ENCODE measurements at places on chromosomes 7 and 10. TPM values are rescaled to one million over a fixed set of nuclear protein-coding genes. Genes with fewer than 3 reads are reported as not detected.

DNA sequence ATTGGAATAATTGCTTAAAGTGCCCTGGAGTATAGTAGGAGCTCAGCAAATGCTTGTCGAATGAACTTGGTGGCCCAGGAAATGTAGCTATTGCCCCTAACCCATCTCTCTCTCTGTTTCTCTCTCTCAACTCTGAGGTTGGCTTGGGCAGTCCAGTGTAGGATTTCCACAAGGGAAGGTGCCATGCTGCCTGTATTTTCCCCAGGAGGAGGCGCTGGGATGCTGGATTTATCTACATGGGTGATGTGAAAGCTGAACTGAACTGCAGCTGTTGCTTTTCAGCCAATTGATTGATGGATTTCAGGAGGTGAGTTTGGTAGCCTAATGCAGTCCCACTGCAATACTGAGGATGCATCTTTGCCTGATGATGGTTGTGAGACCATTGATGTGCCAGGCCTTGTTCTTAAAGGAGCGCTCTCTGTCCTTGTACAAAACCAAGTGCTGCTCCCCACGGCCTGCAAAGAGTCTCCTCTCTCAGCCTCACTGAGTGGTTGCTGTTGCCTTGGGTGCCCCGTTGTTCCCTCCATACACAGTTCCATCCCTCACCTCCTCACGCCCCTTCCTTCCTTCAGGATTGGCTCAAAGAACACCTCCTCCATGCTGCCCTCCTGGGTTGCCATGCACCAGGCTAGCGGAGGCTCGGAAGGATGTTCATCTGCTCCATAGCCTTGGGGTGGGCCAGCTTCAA is 200.6 kb downstream of the GLRX3 start:
- no peak overlapping the region for H3K27ac ChIP-seq
- DNase-seq = no peak
- no peak overlapping the region for H3K4me3 ChIP-seq
- H3K4me1 ChIP-seq = no peaks in the 10 kb centered on the region
- no peaks in the 10 kb centered on the region for H3K27me3 ChIP-seq
- no peaks in the 10 kb centered on the region for H3K36me3 ChIP-seq

- H3K36me3 ChIP-seq = peaks cover 33% of the 10 kb centered on the region
- peak overlapping the region; percentile 98 for H3K4me3 ChIP-seq
- peak; percentile 41 for DNase-seq
- H3K27me3 ChIP-seq = no peaks in the 10 kb centered on the region
These were observed 739 bp downstream of the CASP7 start for GRCh38 chr10:113680190-113681111.

- peaks cover 24% of the 10 kb centered on the region for H3K4me1 ChIP-seq
- H3K4me3 ChIP-seq = peak overlapping the region; percentile 88
- no peak for DNase-seq
- peak overlapping the region; percentile 85 for H3K27ac ChIP-seq
- peaks cover 6% of the 10 kb centered on the region for H3K36me3 ChIP-seq
- no peaks in the 10 kb centered on the region for H3K27me3 ChIP-seq
These were observed 757 bp downstream of the ANKIB1 start for GRCh38 chr7:92246360-92247101.

GRCh38 chr7:44056681-44057080 is 8.7 kb downstream of the PGAM2 start:
- H3K27ac ChIP-seq = no peak overlapping the region
- no peak overlapping the region for H3K4me3 ChIP-seq
- H3K27me3 ChIP-seq = no peaks in the 10 kb centered on the region
- peaks cover 6% of the 10 kb centered on the region for H3K4me1 ChIP-seq
- H3K36me3 ChIP-seq = peaks cover 24% of the 10 kb centered on the region

DNA sequence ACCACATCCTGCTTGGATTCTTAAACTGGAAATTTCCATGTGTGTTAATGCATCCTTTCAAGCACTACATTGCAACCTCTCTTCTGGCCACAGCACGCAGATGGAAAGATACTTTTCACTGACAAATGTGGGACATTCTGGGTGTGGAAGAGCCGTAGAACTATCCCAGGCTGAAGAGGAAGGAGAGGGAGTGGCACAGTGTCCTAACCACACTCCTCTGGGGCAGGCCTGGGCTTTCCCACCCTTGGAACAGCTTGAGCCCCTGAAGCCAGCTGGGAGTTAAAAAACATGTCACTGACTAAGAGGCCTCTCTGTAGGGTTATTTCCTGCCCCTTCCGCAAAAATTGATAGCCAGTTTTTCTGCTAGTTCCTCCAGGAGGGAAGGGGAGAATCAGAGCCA is 34.0 kb upstream of the DNMBP start:
- H3K36me3 ChIP-seq = no peaks in the 10 kb centered on the region
- no peak overlapping the region for H3K4me3 ChIP-seq
- H3K4me1 ChIP-seq = no peaks in the 10 kb centered on the region

GRCh38 chr10:99682752-99683151 is 23.4 kb downstream of the ENTPD7 start:
- peaks cover 5% of the 10 kb centered on the region for H3K36me3 ChIP-seq
- H3K27me3 ChIP-seq = no peaks in the 10 kb centered on the region
- peaks cover 12% of the 10 kb centered on the region for H3K4me1 ChIP-seq
- H3K4me3 ChIP-seq = no peak overlapping the region

DNA sequence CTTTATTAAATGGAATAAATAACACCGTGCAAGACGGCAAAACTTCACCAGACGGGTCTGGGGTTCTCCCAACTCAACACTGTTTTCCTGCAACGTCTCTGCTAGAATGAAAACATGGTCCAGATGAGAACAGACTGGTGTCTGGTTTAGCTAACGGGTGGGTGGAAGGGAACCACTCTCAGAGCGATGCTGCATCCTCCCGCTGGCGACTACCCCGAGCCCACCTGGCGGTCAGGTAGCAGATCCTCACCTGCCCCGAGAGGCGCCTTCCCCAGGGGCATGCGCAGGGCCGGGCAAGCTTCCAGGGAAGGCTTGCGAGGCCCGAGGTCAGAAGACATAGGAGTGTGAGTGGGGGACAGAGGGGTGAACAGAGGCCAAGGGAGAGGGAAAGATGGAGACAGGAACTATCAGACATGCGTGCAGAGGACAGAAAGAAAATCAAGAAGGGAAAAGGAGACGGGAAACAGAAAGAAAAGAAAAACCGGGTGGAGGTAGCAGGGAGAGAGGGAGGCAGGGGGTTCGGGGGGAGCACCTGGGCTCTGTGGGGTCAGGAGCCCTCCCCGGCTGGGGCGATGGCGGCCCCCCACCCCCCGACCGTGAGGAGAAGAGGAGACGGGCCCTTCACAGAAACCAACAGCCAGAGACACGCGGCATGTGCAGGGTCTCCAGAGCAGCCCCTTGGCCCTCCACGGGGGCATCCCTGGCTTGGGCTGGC is 222.0 kb downstream of the MAD1L1 start:
- no peaks in the 10 kb centered on the region for H3K4me1 ChIP-seq
- H3K4me3 ChIP-seq = no peak overlapping the region
- DNase-seq = peak; percentile 19
- no peak overlapping the region for H3K27ac ChIP-seq

- no peaks in the 10 kb centered on the region for H3K36me3 ChIP-seq
- H3K27me3 ChIP-seq = peaks cover 2% of the 10 kb centered on the region
- no peak for DNase-seq
- peaks cover 2% of the 10 kb centered on the region for H3K4me1 ChIP-seq
- H3K27ac ChIP-seq = no peak overlapping the region
- H3K4me3 ChIP-seq = no peak overlapping the region
These were observed 77.4 kb upstream of the SEM1 start for GRCh38 chr7:96786998-96787395.

GRCh38 chr7:131034166-131034881 is 293.4 kb upstream of the MKLN1 start:
- no peak overlapping the region for H3K4me3 ChIP-seq
- no peak for DNase-seq
- peaks cover 39% of the 10 kb centered on the region for H3K4me1 ChIP-seq
- H3K36me3 ChIP-seq = peaks cover 16% of the 10 kb centered on the region
- no peak overlapping the region for H3K27ac ChIP-seq

- DNase-seq = no peak
- H3K36me3 ChIP-seq = no peaks in the 10 kb centered on the region
- no peak overlapping the region for H3K27ac ChIP-seq
These were observed 54.2 kb upstream of the PLXDC2 start for GRCh38 chr10:19762026-19762425.

- no peaks in the 10 kb centered on the region for H3K36me3 ChIP-seq
- H3K4me3 ChIP-seq = no peak overlapping the region
- no peak overlapping the region for H3K27ac ChIP-seq
- no peak for DNase-seq
- no peaks in the 10 kb centered on the region for H3K4me1 ChIP-seq
These were observed 324.0 kb upstream of the POT1 start for GRCh38 chr7:125253452-125254190.

GRCh38 chr10:62597226-62597625 is 207.3 kb upstream of the ADO start:
- no peak overlapping the region for H3K27ac ChIP-seq
- H3K36me3 ChIP-seq = no peaks in the 10 kb centered on the region
- no peak for DNase-seq
- H3K27me3 ChIP-seq = peaks cover 12% of the 10 kb centered on the region

- no peak for DNase-seq
- H3K27me3 ChIP-seq = peaks cover 25% of the 10 kb centered on the region
- no peak overlapping the region for H3K27ac ChIP-seq
- no peaks in the 10 kb centered on the region for H3K36me3 ChIP-seq
These were observed 478.0 kb downstream of the KCNMA1 start for GRCh38 chr10:77159538-77160110.

GRCh38 chr10:77637532-77638320 is at the start of gene KCNMA1:
KCNMA1 (minus strand) TSS chr10:77637808.
- H3K4me3 ChIP-seq = peak within 1 kb of the TSS; percentile 71
- H3K4me1 ChIP-seq = peaks cover 2% of the 10 kb centered on the region
- H3K36me3 ChIP-seq = no peaks in the 10 kb centered on the region
- DNase-seq = peak; percentile 42

- H3K27me3 ChIP-seq = no peaks in the 10 kb centered on the region
- peaks cover 8% of the 10 kb centered on the region for H3K36me3 ChIP-seq
- peak overlapping the region; percentile 75 for H3K27ac ChIP-seq
- H3K4me1 ChIP-seq = peaks cover 38% of the 10 kb centered on the region
- peak overlapping the region; percentile 71 for H3K4me3 ChIP-seq
These were observed 23.2 kb downstream of the TPK1 start for GRCh38 chr7:144812379-144813283.

Gene CRYGN
- total RNA-seq = 0.25 TPM

Gene EGR2
- total RNA-seq = 2.2 TPM

Gene UNCX
- total RNA-seq = not detected

Gene FAM20C
- 4.1 TPM for total RNA-seq

Gene CPA2
- total RNA-seq = not detected

Gene CPED1
- total RNA-seq = not detected

Gene NEURL1
- total RNA-seq = 1.6 TPM

Gene SEMA3C
- 0.30 TPM for total RNA-seq

Gene WDR11
- total RNA-seq = 44.6 TPM

Gene TRIL
- not detected for total RNA-seq

All from activated naive CD8-positive, alpha-beta T cell treated with anti-CD3 and anti-CD28 coated beads, Interleukin-2, amount 10 ng/mL, durations not matched to agents 7 days and 5 days (primary cell).